ENCODE measurements at places on chromosomes 5 and 9. TPM values are rescaled to one million over a fixed set of nuclear protein-coding genes. Genes with fewer than 3 reads are reported as not detected.

DNA sequence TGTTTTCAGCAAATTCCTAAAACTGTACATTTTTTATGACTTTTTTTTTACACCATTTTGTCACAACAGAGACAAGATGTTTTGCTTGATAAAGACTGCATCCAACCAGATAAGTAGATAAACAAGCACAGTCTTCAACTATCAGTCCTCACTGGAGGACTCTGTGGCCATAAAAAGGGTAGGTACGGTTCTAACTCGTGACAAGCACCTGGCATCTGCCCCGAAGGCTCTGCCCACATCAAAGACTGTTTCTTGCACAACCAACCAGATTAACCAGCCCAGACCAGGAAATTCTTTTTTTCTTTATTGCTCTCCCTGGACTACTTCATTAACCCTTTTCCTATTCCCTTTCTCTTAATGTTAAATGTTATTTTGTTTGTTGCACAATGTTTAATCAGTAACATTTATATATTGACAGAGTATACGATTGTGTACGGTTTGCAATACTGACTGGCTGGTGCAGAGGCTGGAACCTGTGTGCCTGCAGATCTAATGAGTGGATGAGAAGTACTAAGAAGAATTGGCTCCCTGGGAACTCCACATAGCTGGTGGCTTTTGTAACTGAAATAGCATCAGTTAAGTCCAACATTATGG, 74.1 kb downstream of the SERINC5 start:
- no peak for DNase-seq

- no peak for DNase-seq
Measured at GRCh38 chr5:159826351-159827214, 89.7 kb upstream of the ADRA1B start.

GRCh38 chr9:86282979-86283535, 719 bp upstream of the ISCA1 start:
- DNase-seq: no peak

- DNase-seq: no peak
Measured at GRCh38 chr5:142387024-142387682, 62.3 kb upstream of the SPRY4 start.

DNA sequence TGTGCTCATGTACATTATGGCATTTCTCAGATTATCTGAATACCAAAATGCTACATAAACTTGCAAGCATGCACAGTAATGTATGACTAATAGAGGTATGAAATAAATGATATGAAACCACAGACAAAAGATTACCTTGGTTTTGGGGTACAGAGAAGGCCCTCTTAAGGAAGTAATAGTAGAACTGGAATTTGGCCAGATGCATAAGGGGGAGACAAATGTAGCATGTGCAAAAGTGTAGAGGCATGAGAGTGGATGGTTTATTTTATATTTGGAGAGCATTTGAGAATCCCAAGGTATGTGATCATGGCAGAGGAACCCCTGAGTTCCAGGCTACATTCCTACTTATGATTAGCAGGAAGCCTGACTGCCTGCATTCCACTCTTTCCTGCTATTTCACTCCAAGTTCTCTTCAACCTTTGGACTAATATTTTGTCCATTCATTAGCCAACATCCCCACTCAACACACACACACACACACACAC, 74.2 kb downstream of the MAMDC2 start:
- DNase-seq: no peak

- DNase-seq: no peak
Measured at GRCh38 chr5:113683211-113683610, 169.7 kb downstream of the YTHDC2 start.

DNA sequence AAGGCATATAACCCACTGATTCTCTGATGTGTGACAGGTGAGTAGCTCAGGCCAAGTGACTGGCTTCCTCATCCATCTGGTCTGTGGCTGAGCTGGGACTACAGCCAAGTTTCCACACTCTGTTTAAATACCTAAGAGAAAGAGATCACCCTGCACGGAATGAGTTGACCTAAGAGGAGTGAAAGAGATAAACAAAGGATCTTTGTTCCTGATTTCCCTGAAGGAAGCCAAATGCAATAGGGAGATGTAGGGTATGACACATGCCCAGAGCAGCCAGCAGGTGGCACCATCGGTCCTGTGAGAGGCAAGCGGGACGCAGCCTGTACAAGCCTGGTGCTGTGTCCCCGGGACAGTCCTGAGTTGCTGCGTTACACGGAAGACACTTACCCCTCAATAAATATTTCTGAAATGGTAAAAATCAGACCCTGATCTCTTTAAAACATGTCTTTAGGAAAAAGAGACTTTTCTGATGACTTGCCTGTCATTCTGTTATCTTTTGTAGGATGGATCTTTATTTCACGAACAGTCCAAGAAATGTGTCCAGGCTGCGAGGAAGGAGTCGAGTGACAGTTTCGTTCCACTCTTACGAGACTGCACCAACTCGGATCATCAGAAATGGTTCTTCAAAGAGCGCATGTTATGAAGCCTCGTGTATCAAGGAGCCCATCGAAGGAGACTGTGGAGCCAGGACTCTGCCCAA, 41.1 kb downstream of the GALNT12 start:
- DNase-seq: peak; percentile 89

- DNase-seq: no peak
Measured at GRCh38 chr5:132776938-132777208, 166 bp downstream of the SEPTIN8 start.

DNA sequence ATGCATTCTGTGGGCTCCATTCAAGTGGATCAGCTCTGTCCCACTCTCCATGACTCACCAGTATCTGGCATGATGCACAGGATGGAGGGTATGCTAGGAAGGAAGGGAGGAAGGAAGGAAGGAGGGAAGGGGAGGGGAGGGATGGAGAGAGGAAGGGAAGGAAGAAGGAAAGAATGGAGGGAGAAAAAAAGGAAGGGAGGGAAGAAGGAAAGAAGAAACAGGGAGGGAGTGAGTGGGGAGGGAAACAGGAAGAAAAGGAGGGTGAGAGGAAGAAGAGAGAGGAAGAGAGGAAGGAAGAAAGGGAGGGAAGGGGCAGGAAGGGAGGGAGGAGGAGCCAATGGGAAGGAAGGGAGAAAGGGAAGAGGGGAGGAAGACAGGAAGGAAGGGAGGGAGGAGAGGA, 5.3 kb upstream of the BARHL1 start:
- DNase-seq: no peak

- no peak for DNase-seq
Measured at GRCh38 chr5:89606939-89607534, 724.1 kb upstream of the MEF2C start.

GRCh38 chr9:99411068-99411467, 189.0 kb downstream of the SEC61B start:
- DNase-seq: no peak

DNA sequence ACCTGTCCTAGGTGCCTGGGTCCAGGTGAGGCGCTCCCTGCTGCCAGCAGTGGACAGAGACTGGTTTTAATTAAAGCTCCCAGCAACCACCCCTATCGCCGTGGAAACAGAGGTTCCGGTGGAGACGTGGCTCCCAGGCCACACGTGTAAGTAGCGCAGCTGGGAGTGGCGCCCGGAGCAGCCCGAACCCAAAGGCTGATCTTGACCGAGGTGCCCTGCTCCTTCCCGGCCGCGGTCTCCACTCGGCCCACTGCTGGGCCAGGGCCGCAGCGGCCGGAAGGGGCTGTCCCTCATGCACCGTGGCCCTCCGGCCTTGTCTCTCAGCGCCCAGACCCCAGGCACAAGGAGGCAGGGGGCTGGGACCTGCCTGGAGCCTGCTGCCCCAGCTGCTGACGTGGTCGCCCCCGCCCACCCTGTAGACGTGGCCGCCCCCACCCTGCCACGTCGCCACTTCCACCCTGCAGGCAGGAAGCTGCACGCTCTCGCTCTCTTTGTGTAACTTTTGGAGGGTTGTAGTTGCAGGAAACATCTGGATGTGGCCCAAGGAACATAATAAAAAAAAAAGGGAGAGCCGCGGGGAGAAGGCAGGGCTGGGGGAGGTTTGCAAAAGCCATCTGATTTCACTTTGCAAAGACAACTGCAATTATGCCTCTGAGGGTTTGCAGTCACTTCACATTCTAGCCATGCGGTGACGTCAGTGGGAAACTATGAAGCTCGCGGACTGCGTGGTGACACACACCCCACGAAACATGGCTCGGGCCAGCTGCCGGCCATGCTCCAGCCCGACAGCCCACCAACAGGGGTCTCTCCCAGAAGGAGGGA, 129.9 kb downstream of the RXRA start:
- peak; percentile 91 for DNase-seq

DNA sequence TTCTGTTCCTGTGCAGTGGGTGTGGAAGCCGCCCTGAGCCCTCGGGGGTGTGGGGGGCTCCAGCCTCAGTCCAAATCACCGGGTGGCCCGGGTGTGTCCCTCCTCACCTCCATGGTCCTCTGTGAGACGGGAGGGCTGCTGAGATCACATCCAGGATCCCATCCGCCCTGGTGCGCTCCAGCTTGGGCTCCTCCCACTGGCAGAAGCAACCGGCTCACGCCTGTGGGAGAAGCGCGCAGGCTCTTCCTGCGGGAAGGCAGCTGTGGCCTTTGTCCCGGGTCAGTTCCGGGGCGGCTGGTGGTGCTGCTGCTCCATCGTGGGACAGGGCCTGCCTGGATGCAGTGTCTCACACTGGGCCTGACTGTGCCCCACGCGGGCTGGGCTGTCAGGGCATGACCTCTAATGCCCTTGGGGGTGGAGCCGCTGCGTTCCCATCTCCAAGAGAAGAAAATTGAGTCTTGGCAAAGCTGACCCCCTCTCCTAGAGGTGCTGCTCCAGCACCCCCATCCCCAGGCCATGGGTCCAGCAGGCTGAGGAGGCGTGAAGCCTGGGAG, 18.5 kb downstream of the OLFM1 start:
- peak; percentile 15 for DNase-seq

DNA sequence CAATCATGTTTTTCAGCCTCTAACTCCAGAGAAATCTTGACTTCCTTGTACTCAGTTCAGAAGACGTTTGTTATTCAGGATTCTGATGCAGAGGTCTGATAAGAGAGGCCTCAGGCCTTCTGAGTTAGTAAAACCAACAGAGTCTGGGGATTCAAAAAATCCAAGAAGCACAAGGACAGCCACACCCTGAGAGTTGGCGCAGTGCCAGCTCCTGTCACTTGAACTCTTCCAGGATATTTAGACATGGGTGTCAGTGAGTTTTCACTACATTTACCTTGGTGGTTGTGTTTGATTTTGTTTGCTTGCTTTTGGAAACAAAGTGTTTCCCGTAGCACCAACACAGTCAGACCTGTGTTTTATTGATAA, 41.6 kb upstream of the PDE8B start:
- DNase-seq: no peak

- DNase-seq: no peak
Measured at GRCh38 chr9:16683326-16683725, 187.1 kb downstream of the BNC2 start.

The TRPM3 gene
- total RNA-seq: 0.05 TPM

The FOXD4L5 gene
- not detected for total RNA-seq

The RAB14 gene
- total RNA-seq: 55.9 TPM

The PCDHB3 gene
- total RNA-seq: 1.2 TPM

Measured in heart right ventricle (tissue), 16 donors.